Jurkat, Clone E6-1 (cell line): ENCODE measurements at places on chromosomes 12 and 14.
A peak's percentile ranks its signal among the peaks of the same experiment; 100 is the strongest.

- peak; percentile 46 for DNase-seq
These were observed 46.0 kb downstream of the MYO1H start for GRCh38 chr12:109393437-109394345.

- DNase-seq: no peak
These were observed 160.4 kb upstream of the NOS1 start for GRCh38 chr12:117521867-117522266.

- DNase-seq: peak; percentile 92
These were observed 1133.3 kb downstream of the BCL11B start for GRCh38 chr14:98138666-98139065.

- DNase-seq: no peak
These were observed 50.8 kb upstream of the BBS10 start for GRCh38 chr12:76399040-76399439.

DNA sequence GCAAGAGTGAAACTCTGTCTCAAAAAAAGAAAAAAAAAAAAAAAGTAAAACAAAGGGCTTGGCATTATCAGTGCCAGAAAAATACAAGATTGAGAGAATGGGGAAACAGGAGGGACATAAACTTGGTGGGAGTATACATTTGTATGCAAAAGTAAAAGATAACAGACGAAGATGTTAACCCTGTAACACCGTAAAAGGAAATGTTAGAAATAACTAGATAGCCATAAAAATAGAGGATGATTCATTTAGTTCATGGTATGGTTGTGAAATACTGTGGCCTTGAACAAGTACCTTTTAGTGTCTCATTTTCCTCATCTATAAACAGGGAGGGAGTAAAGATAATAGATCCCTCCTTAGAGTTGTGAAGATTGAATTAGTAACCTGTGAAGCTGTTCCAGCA lies 33.3 kb downstream of the ATP2A2 start:
- no peak for DNase-seq

GRCh38 chr14:68939893-68940613 lies 39.0 kb downstream of the ACTN1 start:
- no peak for DNase-seq

DNA sequence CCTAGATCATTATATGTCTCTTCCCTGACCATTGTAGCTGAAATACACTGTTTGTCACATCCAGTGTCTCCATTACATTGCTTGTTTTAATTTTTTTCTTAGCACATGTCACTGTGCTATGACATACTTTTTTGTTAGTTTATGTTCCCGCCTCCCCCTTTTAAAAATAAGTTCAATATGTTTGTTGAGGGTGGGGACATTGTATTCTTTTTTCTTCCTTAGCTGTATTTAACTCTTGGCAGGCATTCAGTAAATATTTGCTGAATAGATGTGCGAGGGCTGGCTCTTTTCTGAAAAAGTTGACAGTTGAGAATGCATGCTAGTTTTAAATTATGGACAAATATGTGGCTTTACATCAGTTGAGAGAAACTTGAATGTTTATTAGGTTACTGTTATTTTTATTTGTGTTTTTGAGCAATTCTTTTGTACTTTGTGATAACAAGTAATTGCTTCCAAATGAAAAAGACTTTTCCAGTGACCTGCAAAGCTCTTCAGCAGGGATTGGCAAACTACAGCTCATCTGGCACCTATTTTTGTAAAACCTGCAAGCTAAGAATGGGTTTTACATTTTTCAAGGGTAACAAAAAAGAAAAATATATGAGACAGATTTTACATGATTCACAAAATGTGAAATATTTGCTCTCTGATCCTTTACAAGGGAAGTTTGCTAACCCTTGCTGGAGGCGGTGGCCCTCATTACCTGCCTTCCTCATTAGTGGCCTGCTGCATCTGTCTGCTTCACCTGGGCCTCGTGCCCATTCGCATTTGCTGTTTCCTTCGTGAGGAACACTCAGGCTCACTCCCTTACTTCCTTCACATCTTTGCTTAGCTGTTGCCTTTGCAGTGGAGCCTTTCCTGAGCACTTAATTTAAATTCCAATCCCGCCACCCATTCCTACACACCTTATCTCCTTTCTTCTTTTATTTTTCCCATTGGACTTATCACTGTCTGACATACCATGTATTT lies 229.4 kb downstream of the ERC1 start:
- no peak for DNase-seq

GRCh38 chr12:131018808-131019397 lies 65.2 kb downstream of the ADGRD1 start:
- no peak for DNase-seq

DNA sequence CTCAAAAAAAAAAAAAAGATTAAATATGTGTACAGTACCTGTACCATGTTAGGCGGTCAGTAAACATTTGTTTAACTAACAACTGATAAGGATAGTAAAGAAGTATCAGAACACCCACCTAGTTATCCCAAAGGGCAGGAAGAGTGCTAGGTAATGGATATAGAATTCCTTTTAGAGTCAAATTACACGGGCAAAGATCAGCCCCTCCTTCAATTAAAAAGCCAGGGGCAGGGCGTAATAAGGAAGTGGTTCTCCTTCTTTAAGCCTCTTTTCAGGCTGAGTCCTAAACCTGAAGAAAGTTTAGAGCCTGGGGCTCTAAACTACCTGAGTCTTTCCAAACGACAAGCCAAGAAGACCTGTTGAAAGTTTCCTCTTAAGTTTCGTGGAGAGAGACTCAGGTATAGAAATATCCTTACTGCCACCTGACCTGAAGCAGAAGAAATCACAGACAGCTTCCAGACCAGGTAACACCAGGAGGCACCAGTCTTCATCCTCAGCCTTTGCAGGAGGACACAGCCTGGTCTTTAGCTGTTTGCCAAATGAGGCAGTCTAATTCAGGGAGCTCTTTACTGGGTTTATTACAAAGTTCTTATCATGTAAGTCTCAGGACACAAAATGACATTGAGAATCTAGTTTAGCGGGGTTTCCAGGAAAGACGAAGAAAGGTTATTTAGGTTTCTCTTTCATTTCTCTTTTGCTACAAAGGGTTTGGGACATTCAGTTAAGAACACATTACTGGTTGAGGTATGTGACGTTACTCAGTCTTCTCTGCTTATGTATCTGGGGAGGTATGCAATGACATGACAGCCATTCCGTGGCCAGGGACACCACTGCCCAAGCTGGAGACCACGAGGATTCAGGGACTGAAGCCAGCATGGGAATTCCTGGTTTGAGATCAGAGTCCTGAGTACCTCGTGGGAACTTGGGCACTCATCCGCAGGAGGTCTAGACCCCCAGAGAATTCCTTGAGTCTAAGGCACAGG lies at the start of gene BCL2L14:
Gene BCL2L14 (plus strand): TSS at position 266 of the 983 bp plus-strand sequence. CDS start 8,367 bp downstream, outside the sequence.
- no peak for DNase-seq

DNA sequence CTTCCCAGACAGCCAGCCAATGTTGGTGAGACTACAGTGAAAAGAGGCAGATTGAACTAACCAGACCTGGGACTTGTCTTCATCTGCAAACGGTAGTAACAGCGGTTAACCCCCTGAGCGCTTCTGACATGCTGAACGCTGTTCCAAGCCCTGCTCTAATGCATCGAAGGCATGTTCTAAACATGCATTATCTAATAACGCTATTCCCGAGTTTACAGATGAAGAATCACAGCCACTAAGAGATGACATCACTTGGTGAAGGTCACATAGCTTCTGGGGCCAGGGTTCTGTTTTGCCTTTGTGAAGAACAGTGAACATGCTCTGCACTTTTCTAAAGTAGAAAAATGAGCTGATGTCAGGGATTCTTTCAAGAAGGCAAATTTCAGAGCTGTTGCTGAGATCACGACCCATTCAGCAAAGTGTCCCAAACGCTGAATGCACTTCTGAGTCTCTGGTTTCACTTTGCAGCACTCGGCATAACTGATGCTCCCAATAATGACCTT lies 56.0 kb downstream of the FOS start:
- DNase-seq: no peak

- DNase-seq: no peak
These were observed 6.1 kb downstream of the HOXC5 start for GRCh38 chr12:54038871-54039414.

- DNase-seq: no peak
These were observed 104.2 kb downstream of the RPS6KA5 start for GRCh38 chr14:90956273-90956672.

DNA sequence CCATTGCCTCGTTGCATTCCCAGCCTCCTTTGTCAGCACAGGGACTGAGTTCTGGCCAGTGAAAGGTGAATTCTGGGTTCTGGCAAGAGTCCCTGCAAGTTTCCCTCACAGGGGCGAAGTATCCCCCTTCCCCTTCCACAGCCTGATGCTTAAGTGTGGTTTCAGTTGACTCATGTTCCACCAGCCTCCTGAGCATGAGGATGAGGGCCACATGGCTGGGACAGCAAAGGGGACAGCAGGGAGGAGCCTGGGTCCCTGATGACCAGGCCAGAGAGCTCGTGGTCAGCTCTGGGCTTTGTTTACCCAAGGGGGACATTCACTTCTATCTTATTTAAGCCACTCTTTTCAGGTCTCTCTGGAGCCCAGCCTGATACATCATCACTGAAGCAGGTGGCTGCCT lies 36.5 kb downstream of the CACNA2D4 start:
- no peak for DNase-seq

DNA sequence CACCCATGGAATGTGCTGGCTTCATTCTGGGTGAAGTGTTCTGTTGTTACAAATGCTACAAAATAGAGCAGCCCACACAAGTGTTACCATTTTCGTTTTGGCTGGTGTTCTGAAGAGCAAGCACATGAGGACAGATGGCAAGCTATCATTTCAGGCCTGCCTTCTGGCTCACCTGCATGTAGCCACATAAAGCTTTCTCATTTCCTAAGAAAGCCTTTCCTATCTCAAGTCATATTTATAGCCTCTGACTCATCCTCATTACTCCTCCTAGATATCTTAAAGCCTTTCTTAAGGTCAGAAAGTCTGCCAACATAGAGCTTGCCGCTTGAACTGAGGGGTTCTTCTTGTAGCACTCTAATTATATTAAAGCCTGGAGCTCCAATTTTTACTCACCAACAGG lies 89.0 kb downstream of the PTPRR start:
- DNase-seq: no peak

GRCh38 chr12:22919883-22920282 lies 294.9 kb downstream of the ETNK1 start:
- no peak for DNase-seq

DNA sequence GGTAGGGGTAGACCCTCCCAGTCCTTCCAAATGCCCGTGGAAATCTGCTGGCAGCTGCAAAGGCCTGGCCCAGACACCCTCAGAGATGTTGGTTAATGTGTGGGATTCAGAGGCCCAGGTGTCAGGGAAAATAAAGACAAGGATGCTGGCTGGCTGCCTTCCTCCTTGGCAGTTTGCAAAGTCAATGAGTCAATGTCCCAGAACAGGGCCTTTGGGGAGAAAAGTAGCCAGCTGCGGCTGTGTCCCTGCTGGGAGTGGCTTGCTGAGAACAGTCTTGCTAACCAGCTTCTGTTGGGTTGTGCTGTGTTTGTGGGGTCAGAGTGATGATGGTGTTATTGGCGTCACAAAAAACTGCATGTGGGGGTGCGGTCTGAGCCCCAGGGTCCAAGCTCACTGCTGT lies 29.2 kb downstream of the GLRX5 start:
- no peak for DNase-seq

DNA sequence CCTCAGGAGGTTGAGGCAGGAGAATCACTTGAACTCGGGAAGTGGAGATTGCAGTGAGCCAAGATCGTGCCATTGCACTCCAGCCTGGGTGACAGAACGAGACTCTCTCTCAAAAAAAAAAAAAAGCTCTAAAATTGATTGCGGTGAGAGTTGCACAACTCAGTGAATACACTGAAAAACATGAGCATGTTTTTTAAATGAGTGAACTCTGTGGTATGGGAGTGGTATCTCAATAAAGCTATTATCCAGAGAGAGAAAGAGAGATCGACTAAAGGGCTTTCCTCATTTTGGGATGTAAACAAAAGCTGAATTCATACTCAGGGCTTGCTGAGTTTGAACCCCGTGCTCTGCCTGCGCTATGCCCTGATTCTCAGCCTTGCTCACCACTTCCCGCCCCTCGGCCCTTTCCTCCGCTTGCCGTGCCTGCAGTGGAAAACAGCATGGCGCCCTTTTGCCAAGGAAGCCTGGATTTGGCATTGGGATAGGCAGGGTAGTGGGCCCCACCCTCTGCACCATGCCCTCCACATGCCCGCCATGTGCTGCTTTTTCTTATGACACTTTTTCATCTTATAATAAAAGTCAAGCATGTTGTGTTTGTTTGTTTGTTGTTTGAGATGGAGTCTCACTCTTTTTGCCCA lies 102.5 kb downstream of the LGMN start:
- no peak for DNase-seq

DNA sequence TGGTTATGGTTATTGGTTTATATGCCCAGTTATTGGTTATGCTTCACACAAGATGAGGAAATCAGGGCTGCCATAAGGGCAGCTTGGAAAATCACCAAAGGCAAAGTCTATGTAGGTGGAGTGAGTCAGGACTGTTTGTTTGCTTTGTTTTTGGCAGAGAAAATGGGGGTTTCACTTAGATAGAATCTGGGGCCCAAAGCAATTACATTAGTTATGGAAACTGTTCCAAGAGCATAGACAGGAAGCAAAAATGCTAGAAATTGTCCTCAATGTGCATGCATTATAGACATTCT lies 2.2 kb downstream of the VAMP1 start:
- no peak for DNase-seq

DNA sequence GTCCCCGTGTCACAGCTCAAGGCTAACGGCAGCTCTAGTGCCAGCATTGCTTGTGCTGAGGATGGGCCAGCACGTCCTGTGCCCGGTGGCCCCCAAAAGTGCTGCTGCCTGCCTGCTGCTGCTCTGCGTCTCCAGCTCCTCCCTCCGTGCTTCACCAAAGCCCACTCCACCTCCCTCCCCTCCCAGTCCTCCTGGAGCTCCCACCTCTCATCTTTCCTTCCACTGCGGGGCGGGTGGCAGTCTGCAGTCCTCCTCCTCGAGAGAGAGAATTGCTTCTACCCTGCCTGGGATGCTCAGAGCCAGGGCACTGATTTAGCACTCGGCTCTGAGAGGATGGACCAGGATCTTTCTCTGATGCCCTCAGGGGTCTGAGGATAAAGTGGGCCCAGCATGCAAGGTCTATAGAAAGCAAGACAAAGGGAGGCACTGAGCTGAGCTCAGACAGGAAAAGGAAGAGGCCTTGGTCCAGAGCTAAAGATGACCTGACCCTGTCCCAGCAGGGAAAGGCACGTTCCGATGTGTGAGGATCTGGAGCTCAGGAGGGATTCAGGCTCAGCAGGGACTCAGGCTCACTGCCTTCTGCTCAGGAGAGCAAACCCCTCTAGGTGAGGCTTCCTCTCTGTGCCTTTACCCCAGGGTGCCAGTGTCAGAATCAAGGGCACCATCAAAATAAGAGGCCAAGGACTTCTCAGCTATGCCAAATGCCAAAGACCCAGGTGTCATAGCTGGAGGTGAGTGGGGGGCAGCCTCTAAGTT lies 113.1 kb upstream of the FKBP4 start:
- no peak for DNase-seq
